ENCODE measurements at places on chromosomes 2 and 18.

DNA sequence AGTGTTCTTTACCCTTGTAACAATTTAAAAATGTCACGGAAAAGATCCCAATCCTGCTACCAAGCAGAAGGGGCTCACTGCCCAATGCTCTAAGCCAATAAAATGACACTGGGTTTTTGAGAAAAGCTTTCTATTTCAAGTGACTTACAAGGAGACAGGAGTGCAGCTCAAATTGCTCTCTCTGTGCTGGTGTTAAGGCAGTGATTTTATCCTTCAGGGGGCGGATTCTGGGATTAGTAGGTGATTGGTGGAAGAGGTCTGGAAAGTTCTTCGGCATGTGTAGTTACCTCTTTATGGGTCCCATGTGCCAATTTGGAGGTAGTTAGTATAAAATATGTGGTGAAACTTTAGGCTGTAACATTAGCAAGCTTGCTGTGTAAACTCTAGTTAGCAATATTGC is 27.4 kb upstream of the MCM6 start:
- no peaks in the 10 kb centered on the region for H3K27me3 ChIP-seq
- no peaks in the 10 kb centered on the region for H3K36me3 ChIP-seq
- no peak overlapping the region for H3K4me3 ChIP-seq
- no peaks in the 10 kb centered on the region for H3K4me1 ChIP-seq

GRCh38 chr2:55452879-55453278 is 33.2 kb upstream of the CCDC88A start:
- no peaks in the 10 kb centered on the region for H3K4me1 ChIP-seq
- DNase-seq: no peak
- no peaks in the 10 kb centered on the region for H3K36me3 ChIP-seq
- peaks cover 5% of the 10 kb centered on the region for H3K27me3 ChIP-seq
- H3K4me3 ChIP-seq: no peak overlapping the region

GRCh38 chr2:53509831-53510388 is 257.7 kb upstream of the CHAC2 start:
- DNase-seq: no peak
- H3K4me1 ChIP-seq: no peaks in the 10 kb centered on the region
- no peaks in the 10 kb centered on the region for H3K27me3 ChIP-seq
- no peaks in the 10 kb centered on the region for H3K36me3 ChIP-seq
- H3K4me3 ChIP-seq: no peak overlapping the region
- H3K27ac ChIP-seq: no peak overlapping the region

DNA sequence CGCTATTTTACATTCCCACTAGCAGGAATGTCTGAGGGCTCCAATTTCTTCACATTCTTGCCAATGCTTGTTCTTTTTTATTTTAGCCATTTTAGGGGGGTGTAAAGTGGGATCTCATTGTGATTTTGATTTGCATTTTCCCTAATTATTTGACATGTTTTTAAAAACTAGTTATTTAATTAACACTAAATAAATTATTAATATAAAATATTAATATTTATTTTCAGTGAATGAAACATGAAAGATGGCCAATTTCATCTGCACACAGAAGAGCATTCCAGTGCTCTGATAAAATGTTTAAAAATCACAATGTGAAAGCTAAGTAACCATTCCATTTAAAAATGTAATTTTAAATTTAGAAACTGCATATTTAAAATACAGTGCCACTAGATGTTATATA is 322.2 kb upstream of the ZNF521 start:
- H3K36me3 ChIP-seq: no peaks in the 10 kb centered on the region
- no peak for DNase-seq
- H3K4me3 ChIP-seq: no peak overlapping the region
- H3K4me1 ChIP-seq: no peaks in the 10 kb centered on the region
- H3K27me3 ChIP-seq: no peaks in the 10 kb centered on the region

- H3K4me3 ChIP-seq: no peak overlapping the region
- peaks cover 19% of the 10 kb centered on the region for H3K4me1 ChIP-seq
- DNase-seq: no peak
Observed at GRCh38 chr2:144405321-144405720, 114.6 kb downstream of the ZEB2 start.

DNA sequence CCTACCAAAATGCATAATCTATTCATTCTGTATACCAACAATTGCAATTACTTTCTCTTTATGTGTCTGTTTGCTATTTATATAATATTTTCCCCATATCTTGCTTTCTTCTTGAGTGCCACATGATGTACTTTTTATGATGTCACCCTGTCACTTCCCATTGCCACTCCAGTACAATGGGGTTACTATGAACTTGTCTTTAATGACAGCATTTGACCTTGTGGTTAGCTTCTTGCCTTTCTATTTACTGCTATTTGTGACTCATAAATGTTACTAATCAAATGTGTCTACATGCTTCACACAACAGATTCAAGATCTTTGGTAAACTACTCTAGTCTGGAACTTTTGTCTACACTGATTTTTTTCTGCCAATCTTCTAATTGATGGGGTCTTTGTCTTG is 486.3 kb downstream of the NR4A2 start:
- H3K27me3 ChIP-seq: no peaks in the 10 kb centered on the region
- no peak overlapping the region for H3K27ac ChIP-seq
- H3K4me1 ChIP-seq: no peaks in the 10 kb centered on the region
- no peak for DNase-seq

- no peaks in the 10 kb centered on the region for H3K27me3 ChIP-seq
- no peaks in the 10 kb centered on the region for H3K4me1 ChIP-seq
- no peak overlapping the region for H3K27ac ChIP-seq
- no peak for DNase-seq
Observed at GRCh38 chr2:196934672-196935071, 8.2 kb upstream of the PGAP1 start.

DNA sequence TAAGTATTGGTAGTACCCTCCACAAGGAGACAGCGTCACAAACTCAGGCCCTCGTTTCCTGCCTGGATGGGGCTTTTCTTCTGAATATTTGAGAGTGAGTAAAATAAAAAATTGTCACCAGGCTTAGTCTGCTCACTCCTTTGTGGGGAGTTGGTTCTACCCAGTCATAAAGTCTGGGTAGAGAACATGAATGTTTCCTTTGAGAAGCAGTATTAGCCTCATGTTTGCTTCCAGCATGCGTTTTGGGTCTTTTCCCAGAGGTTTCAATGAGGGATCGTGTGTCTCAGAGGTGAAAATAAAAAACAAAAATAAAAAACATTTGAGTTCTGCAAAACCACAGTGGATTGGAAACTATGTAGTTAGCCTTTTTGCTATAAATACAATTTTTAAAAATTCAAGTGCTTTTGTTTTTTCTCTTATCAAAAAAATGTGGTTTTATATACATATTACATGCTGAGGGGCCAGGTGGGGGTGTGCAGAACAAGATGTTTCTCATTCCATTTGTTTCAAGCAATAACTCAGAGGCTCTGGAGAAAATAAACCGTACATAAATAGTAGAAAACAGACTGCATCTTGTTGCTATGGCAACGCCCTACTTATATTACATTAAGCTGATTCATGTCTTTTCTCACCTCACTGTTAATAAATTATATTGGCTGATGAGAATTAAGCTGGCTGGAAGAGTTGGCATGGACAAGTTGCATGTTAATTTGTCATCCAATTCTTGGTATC is 225.4 kb upstream of the FBXO11 start:
- no peak overlapping the region for H3K27ac ChIP-seq
- DNase-seq: peak; percentile 80
- H3K36me3 ChIP-seq: no peaks in the 10 kb centered on the region
- no peaks in the 10 kb centered on the region for H3K27me3 ChIP-seq
- no peak overlapping the region for H3K4me3 ChIP-seq

DNA sequence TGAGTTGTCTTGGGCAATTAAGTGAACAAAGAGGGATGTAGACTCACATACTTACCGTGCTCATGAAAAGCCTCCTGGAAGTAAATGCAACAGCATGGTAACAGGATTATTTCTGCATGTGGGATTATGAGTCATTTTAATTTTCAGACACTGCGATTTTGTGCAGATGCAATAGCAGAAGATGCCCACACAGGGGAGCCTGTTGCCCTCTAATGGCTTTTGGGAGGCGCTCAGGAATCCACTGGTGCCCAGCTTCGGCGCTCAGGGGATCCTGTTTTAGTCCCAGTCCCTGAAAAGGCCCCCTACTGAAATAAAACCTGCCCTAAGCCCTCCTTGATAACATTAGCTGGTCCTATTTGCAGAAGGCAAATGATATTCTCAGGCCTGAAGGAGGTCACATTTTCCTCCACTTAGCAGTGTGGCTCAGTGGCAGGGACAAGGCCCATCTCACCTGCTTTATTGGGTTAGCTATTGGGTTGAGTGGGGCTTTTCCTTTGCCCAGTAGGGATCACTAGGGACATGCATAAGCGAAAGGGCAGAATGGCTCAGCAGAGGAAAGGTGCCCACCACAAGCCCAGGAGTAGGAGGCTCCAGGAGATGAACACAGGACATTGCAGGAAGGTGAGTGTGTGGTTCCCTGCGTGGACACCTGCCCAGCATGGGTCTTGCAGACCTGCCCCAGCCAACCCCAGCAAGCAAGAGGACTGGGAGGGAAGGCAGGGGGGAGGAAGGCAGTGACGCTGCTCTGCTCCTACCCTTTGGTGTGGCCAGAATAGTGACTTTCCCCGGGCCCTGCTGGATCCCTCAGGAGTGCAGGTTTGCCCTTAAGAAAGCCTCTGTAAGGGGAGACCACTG is 26.5 kb upstream of the KCNS3 start:
- DNase-seq: peak; percentile 59
- H3K27me3 ChIP-seq: no peaks in the 10 kb centered on the region
- no peak overlapping the region for H3K27ac ChIP-seq
- no peaks in the 10 kb centered on the region for H3K36me3 ChIP-seq
- no peaks in the 10 kb centered on the region for H3K4me1 ChIP-seq

- H3K36me3 ChIP-seq: no peaks in the 10 kb centered on the region
- H3K4me3 ChIP-seq: no peak overlapping the region
- no peaks in the 10 kb centered on the region for H3K4me1 ChIP-seq
- no peak for DNase-seq
- H3K27me3 ChIP-seq: no peaks in the 10 kb centered on the region
- no peak overlapping the region for H3K27ac ChIP-seq
Observed at GRCh38 chr2:48383036-48383435, 146.9 kb upstream of the STON1 start.

DNA sequence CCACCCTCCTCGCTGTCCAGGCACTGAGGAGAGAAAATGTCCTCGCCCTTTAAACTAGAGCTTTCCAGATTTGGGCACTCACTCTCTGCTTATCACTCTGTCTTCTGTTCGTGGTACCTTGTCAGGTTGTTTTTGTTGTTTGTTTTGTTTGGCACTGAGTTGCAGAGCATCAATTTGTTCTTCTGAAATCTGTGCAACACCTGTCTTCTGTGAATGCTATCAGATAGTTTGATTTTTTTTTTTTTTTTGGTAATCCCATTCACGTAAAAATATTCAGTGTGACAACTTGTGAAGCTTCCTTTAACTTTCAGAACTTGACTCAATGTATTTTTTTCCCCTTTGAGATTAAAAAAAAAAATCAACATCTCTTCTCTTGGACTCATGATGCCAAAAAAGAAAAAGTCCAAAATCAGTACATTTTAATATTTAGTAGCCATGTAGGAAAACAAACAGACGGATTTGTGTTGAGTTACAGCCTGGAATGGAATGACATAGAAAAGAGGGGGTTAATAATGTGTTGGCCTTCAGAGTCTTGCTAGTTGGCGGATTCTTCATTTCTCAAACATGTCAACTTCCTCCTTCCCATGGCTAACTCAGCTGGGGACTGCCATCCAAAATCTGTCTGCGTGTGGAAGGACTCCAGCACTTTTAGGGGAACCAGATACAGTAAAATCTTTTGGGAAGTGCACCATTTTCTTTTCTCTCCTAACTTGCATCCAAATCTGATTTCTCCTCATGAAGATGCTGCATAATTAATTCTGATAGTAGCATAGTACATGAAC is 1.6 kb downstream of the TMEM178A start:
- no peaks in the 10 kb centered on the region for H3K36me3 ChIP-seq
- H3K27me3 ChIP-seq: peaks cover 41% of the 10 kb centered on the region
- H3K4me3 ChIP-seq: no peak overlapping the region
- peaks cover 4% of the 10 kb centered on the region for H3K4me1 ChIP-seq

GRCh38 chr18:63689064-63689463 is 13.7 kb upstream of the SERPINB11 start:
- H3K27ac ChIP-seq: no peak overlapping the region
- H3K4me1 ChIP-seq: no peaks in the 10 kb centered on the region
- H3K27me3 ChIP-seq: no peaks in the 10 kb centered on the region
- DNase-seq: no peak

- no peak overlapping the region for H3K4me3 ChIP-seq
- no peaks in the 10 kb centered on the region for H3K4me1 ChIP-seq
- DNase-seq: no peak
- H3K27ac ChIP-seq: no peak overlapping the region
- H3K36me3 ChIP-seq: no peaks in the 10 kb centered on the region
Observed at GRCh38 chr18:53169346-53169745, 829.3 kb downstream of the DCC start.

GRCh38 chr2:27070653-27071276 is 689 bp downstream of the OST4 start:
- peak overlapping the region; percentile 94 for H3K4me3 ChIP-seq
- peaks cover 21% of the 10 kb centered on the region for H3K4me1 ChIP-seq
- H3K36me3 ChIP-seq: peaks cover 16% of the 10 kb centered on the region
- H3K27me3 ChIP-seq: no peaks in the 10 kb centered on the region

- no peaks in the 10 kb centered on the region for H3K36me3 ChIP-seq
- H3K4me3 ChIP-seq: peak overlapping the region; percentile 80
- peak overlapping the region; percentile 54 for H3K27ac ChIP-seq
- DNase-seq: no peak
- H3K27me3 ChIP-seq: no peaks in the 10 kb centered on the region
Observed at GRCh38 chr2:165953306-165953654, 296 bp downstream of the TTC21B start.

DNA sequence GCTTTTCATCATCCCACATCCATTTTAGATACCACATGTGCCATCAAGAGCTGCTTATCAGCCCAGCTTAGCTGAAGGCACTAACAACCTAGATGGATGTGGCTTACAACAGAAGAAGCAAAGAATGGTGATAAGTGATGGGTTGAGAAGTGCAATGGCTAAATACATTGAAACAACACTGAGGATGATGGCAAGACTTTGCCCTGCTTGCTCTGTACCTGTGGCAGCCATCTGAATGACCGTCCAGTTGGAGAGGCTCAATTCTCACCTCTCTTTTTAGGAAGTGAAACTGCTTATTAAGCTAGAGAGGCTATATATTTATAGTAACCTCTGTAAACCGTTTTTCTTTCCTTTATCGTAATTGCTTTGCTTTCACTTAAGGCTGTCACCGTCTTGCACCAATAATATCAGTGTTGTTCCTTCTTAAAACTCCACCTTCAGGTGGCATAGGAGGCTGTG is 5.7 kb downstream of the GPATCH11 start:
- DNase-seq: no peak
- no peak overlapping the region for H3K4me3 ChIP-seq
- H3K4me1 ChIP-seq: peaks cover 4% of the 10 kb centered on the region
- H3K27me3 ChIP-seq: no peaks in the 10 kb centered on the region
- H3K27ac ChIP-seq: no peak overlapping the region
- peaks cover 2% of the 10 kb centered on the region for H3K36me3 ChIP-seq

GRCh38 chr18:24068945-24069693 is 54.6 kb downstream of the TTC39C start:
- H3K4me1 ChIP-seq: no peaks in the 10 kb centered on the region
- DNase-seq: no peak
- H3K36me3 ChIP-seq: no peaks in the 10 kb centered on the region
- H3K27ac ChIP-seq: no peak overlapping the region

Measured in fibroblast of lung (primary cell).